ENCODE measurements at places on chromosomes 6 and 20.

DNA sequence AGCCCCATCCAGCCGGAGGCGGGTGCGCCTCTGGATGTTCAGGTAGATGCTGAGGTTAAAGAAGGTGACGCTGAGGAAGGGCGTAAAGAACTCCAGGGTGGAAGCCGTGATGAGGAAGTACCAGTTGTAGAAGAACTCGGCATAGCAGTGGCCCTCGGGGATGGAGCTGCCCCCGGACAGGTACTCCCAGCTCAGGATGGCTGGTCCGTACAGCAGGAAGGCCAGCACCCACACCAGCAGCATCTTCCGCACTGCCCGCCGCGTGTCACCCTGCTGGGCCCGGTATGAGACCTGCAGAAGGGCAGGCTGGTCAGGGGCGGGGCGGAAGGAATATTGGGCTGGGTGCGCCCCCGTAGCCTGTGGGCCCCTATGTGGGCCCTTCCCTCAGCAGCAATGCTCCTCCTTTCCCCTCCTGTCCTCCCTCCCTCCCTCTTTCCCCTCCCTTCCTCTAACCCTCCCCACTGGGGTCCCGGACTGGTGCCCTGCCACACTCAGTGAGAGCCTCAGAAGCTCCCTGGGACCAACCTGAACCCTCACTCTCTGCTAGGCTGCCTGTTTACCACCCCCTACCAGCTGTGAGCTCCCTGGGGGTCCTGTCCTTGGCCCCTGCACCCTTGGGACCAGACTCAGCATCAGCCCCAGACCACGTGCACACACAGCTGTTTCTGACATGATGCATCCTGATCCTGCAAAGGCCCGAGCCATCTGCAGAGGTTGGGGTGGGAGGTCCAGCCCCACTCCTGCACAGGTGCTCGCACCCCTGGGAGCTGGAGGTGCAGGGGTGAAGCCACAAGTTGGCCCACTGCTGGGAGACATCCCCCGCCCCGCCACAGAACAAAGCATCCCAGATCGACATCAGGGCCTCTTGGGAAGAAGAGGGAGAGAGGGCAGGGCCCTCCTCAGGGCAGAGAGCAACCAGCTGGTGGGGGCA, 3.2 kb downstream of the HRH3 start:
- no peak for DNase-seq

DNA sequence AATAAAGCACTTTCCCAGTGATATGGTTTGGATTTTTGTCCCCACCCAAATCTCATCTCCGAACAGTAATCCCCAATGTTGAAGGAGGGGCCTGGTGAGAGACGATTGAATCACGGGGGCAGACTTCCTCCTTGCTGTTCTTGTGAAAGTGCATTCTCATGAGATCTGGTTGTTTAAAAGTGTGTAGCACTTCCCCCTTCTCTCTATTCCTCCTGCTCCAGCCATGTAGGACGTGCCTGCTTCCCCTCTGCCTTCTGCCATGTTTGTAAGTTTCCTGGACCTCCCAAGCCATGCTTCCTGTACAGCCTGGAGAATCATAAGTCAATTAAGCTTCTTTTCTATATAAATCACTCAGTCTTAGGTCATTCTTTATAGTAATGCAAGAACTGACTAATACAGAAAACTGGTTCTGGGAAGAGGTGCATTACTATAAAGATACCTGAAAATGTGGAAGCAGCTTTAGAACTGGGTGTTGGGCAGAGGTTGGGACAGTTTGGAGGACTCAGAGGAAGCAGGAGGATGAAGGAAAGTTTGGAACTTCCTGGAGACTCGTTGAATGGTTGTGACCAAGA, 7.4 kb downstream of the EPM2A start:
- DNase-seq: no peak

- DNase-seq: no peak
Measured at GRCh38 chr20:3887876-3888620, 1.1 kb upstream of the PANK2 start.

DNA sequence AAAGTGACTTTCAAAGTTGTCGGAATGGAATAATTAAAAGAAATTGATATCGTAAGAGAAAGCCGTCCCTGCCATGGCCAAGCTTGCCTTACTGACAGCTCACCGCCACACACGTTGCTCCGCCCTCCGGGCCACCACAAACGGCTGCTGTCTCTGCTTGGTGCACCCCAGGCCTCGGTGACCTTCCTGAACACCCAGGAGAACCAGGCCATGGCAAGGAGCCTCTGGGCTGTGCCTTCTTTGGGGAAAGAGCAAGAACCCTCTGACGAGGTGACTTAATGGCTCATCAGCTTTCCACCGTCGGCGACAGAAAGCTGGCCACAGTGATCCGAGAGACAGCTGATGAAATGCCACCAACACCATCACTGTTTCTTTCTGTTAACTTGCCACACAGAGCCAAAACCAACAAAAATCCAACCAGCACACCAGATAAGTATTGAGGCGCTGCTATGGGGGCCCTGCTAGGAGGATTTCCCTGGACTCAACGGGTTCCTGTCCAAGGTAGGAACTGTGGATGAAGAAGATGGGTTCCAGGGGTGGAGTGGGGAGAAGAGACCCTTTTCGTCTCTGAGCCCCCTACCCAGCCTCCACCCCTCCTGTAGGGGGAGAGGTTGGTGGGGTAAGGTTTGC, 61.4 kb downstream of the NPEPL1 start:
- DNase-seq: no peak

DNA sequence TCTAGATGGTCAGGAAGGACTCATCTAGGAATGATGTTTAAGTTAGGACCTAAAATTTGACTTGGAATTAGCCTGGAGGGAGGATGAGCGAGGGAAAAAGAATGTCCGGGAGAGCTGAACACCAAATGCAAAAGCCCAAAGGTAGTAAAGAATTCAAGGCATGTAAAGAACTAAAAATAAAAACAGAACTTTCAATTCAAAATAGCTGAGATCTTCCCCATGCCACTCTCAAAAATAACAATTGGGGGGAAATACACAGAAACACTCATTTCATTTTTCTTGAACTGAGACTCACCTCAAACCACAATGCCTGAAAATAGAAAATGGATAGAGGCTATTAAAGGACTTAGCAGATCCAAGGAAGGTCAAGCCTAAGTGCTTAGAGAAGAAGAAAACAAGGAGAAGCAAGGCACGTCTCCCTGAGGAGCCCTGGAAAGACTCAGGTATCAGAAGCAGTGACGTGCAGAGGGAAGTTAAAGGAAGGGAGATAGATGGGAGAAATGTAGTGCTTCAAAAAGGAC, 10.4 kb downstream of the PXT1 start:
- peak; percentile 71 for DNase-seq

GRCh38 chr6:137904822-137905617, 38.0 kb downstream of the TNFAIP3 start:
- no peak for DNase-seq

DNA sequence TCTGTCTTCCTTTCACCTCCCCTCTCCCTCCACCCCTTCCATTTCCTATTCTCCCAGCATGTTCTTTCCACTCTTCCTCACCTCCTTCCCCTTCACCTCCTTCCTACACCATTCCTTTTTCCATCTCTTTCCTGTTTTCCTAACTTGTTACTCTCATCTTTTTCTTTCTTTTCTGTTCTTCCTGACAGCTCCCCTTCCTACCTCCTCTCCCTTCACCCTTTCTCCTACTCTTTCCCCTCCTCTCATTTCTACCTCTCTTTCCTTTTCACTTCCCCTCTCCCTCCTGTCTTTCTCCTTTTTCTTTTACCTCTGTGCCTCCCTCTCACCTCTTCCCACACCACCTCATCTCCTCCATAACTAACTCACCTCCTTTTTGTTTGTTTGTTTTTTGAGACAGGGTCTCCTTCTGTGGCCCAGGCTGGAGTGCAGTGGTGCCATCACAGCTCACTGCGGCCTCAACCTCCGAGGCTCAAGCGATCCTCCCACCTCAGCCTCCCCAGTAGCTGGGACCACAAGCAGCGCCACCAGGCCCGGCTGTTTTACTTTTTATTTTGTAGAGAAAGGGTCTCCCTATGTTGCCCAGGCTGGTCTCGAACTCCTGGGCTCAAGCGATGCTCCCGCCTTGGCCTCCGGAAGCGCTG, 864 bp upstream of the ARFGEF2 start:
- DNase-seq: no peak

DNA sequence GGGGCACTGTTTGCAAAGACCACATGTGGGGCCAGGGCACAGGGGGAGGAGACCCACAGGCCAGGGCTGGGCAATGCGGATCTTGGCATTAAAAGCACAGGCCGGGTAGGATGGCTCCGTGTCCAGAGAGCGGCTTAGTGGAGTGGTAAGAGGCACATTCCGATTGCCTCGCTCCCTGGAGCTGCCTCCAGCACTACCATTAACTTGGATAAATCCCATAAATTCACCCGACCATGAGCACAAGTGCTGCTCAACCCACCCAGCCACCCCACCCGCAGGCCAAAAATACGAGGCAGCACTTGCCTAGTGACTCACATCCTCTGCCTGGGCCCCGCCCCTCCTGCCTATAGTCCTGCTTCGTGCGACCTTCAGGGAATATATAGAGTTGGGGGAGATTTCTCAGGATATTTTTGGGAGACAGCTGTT, 67.5 kb upstream of the QKI start:
- DNase-seq: no peak

DNA sequence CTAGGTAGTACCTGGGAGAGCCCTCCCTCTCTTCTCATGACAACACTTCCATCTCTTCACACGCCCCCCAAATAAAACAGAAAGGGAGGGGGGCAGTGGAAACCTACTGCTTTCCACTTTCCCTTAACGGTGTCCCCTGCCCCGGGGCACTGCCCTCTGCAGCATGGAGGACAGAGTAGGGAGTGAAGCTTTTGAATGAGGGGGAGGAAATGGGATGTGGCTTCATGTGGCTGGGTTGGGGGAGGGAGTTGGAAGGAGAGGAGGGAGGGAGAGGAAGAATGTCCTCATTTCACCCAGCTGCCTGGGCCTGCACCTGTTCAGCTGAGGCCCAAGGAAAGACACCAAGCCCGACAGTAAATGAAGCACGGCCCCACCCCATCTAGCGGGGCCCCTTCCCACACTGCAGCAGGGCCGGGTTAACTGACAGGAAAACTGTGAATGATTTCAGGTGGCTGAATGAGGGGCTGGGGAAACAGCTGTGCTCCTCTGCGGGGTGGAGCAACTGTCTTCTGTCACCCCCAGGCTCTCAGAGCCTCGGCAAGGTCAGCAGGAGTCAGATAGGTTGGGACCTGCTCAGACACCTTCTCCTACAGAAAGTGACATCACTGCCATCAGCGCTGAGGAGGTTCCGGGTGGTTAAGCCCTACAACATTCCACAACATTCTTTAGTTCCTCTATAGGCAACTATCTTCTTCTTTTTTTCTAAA, 40.0 kb upstream of the TAF8 start:
- DNase-seq: no peak
